ENCODE measurements at places on chromosomes 1 and 21.

DNA sequence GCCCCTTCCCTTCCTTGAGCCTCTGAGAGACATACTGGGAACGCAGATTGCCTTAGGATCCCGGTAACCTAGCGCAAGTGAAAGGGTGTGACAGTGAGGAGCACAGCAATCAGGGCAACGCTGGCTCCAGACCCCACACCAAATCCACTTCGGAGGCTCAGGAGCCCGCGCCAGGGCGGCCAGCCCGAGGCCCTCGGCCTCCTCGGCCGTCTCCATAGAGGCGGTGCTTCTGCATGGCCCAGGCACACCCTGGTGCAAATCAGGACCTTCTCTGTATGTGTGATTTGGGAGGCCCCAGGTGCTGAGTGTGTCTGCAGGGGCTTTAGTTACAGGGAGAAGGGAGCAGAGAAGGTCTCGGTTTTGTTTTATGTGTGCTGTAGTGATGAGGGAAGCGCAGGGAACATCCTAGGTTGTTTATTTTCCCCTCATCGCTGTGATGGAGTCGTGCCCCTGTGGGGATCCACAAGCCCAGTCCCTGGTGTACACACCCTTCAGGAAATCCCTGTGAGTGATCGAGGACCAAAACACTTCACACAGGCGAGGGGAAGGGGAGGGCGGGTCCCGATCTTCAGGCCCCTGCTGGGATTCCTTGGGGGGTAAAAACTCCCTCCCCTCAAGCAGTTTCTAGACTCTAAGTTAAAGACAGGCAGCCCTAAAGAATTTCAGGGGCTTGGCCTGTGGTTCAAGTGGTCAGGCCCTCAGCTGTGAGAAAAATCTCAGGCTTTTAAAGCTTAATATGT is 9.4 kb downstream of the KIAA1614 start:
- DNase-seq: no peak

GRCh38 chr1:157955857-157956256 is 37.6 kb upstream of the KIRREL1 start:
- no peak for DNase-seq

GRCh38 chr21:16287046-16287445 is 557.3 kb downstream of the USP25 start:
- DNase-seq: no peak

- no peak for DNase-seq
These were observed 22.2 kb upstream of the WNT4 start for GRCh38 chr1:22164841-22165808.

GRCh38 chr1:246959944-246960693 is 28.4 kb upstream of the AHCTF1 start:
- no peak for DNase-seq

DNA sequence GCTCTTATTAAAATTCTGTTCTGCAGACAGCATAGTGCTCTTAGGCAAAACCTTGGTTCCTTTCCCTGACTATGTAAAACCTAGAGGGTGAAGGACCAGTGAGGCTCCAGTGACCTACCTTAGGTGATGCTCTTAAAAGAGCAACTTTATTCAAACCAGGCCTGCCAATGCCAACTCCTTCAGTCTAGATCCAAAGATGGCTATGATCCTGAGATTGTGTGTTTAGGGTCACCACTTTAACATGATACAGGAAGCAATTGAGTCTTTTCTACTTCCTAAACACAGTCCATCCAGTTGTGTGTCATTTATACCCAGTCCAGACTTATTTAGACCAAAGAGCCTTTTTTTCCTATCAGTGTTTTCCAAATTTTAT is 10.8 kb downstream of the MCL1 start:
- DNase-seq: no peak

- DNase-seq: no peak
These were observed 14.4 kb downstream of the BTBD8 start for GRCh38 chr1:92094595-92094994.

GRCh38 chr1:183593356-183593755 is 3.1 kb upstream of the NCF2 start:
- no peak for DNase-seq

DNA sequence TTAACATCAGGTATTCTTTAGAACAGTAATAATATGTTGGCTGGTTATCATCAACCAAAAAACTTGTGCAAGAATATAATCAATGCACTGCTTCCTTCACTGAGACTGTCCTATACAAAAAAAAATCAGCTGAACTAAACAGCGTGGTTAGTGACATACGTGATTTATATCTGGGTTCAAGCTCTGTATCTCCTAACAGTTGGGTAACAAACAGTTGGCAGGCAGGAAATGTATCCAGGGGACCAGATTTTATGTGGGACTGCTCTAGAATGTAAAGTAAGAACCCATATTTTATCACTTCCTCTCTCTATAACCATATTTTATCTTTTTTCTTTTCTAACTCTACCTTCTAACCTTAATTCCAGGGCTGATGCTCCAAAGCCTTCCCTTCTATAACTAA is 8.0 kb downstream of the ACBD6 start:
- DNase-seq: no peak

GRCh38 chr1:86913399-86913895 is 479 bp downstream of the SELENOF start:
- no peak for DNase-seq

- DNase-seq: no peak
These were observed 5.2 kb downstream of the PPFIA4 start for GRCh38 chr1:203031467-203031866.

All from mesothelial cell of epicardium (in vitro differentiated cells).